Mesenteric fat pad (tissue), 1 donor: ENCODE measurements at places on chromosomes 12 and 14.

DNA sequence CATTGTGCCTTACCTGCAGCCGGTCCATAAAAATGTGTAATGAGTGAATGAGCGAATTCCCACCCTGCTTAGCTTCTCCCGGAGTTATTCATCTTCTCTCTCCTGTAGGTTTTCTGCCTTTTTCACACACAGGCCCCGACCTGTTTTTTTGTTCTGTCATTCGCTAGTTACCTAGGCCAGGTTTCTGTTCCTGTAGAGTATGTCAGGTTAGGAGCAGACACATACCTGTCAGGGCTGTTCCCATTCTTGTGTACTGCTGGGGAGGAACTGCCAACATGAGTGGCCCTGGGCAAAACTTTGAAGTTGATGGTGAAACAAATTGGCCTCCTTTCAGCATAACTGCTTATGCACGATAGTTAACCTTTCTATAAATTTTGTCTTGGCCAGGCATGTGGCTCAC lies 140.1 kb downstream of the SYNE2 start:
- DNase-seq = no peak

DNA sequence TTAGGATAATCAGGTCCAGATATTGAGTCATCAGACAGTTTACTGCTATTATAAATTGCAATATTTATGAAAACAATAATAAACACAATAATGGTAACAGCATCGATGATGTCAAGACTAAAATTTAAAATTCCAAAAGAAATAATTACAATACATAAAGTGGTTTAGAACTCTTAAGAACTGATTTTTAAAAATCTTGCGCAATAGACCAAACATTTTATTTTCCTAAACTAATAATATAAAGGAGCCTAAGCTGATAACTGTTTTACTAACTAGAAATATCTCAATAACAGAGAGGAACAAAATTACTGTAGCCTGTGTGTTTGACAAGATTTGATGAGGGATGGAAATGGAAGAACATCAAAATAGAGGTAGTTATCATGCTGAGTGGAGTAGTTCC lies 93.9 kb upstream of the TRHDE start:
- DNase-seq = no peak

GRCh38 chr12:122421821-122422729 lies at the start of gene CLIP1:
CLIP1 (minus strand) TSS chr12:122422669; CDS start chr12:122380452, 42,217 bp downstream.
- DNase-seq = peak; percentile 90

DNA sequence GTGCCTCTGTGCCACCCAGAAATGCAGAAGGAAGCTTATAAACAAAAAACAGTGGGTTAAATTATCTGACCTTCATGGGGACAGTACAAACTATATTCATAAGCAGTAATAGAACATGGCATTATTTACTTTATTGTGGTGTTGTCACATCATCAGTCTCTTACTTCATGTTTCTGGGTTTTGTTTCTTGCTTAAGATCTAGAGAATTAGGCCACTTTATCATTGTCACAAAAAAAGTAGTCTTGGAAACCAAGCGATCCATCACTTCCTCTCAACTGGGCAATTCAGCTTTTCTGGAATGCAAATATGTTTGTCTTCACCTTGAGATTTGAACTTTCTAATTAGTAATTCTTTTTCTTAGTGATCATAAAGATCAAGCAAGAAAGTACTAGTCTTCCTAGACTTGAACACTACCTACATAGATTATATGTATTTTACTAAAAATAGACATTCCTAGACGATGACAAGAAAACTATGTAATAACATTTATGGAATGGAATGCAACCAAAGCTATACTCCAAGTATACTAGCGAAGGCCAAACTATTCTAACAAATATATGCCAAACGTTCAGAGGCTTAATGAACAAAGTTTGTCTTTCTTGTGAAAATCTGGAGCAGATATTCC lies 363.4 kb downstream of the DAD1 start:
- DNase-seq = no peak

DNA sequence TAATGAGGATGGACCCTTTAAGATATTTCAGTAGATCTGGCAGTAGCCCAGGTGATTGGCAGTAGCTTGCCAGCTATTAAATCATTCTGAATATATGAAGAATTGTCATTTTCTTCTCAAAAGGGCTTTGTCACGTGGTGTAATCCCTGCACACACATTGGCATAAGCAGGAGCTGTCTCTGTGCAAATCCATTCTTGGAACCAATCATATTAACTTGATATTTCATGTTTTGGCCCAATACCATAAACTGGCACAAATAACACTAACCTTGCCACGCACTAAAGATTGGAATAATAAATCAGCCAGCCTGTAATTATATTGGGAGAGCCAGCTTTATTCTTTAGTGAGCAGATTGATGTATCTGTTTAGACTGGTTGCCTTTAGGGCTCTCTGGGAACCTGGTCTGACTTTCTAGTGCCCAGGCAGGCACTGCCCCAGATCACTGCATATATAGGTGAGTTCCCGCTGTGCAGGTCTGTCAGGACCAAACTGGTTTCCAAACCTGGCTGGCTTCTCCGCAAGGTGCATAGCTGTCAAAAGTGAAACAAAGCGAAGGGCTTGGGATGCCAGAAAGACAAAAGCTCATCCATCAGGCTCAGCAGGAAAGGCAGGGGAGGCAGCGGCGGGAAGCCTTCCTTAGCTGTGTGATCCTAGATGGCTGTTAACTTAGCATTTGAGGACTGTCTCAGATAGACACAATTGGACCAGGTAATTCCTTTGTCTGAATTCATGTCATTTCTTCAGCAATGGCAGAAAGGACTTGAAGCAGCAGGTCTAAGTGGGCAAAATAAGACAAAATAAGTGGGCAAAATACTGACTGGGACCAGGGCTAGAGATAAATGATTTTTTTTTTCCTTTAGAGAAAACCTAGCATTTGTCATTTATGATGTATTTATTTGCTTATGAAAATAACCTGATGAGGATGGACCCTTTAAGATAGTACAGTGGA lies 128.8 kb upstream of the DYRK2 start:
- no peak for DNase-seq

- no peak for DNase-seq
These were observed 17.3 kb downstream of the TNFAIP2 start for GRCh38 chr14:103140316-103141109.

DNA sequence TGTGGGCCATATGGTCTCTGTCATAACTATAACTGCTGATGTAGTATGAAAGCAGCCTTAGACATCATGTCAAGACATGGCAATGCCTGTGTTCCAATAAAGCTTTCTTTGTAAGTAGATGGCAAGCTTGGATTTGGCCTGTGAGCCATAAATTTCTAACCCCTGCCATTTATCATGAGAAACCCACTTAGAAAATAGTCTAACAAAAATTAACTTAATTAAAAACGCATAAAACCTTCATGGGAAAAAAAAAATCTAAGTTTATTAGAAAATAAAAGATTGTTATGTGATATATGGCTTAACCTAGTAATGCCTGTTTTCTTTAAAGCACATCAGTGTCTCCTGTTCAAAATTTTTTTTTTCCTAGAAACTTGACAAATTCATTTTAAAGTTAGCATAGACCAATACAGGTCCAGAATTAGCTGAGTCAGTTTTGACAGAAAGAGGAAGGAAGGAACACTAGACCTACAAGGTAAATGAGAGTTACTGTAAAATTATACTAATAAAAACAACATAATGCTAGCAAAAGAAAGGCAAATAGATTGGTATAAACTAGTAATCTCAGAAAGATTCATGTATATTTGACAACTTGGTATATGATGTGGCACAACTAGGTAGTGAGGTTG lies 68.2 kb downstream of the USP15 start:
- DNase-seq = no peak

GRCh38 chr14:71415404-71415690 lies 508.1 kb downstream of the PCNX1 start:
- no peak for DNase-seq

- DNase-seq = no peak
These were observed 8.3 kb upstream of the PPFIBP1 start for GRCh38 chr12:27515671-27516070.

DNA sequence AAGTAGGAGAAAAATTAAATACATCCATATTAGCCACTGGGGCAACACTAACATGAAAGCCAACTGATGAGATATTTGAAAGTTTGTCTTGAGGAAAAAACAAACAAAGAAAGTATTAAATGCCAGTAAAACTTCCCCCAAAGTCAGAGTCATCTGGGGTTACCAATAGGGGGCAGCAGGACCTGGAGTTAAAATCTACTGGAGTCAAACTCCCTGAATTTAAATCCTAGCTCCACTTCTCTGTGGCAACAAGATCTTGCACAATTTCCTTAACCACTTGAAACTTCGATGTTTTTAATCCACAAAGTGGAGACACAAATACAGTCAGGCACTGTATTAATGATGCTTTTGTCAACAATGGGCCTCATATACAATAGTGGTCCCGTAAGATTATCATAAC lies 14.4 kb downstream of the PLEKHG7 start:
- DNase-seq = no peak

GRCh38 chr12:68675101-68675842 lies 11.5 kb upstream of the NUP107 start:
- DNase-seq = no peak

GRCh38 chr14:91154851-91155625 lies 41.2 kb downstream of the DGLUCY start:
- no peak for DNase-seq

DNA sequence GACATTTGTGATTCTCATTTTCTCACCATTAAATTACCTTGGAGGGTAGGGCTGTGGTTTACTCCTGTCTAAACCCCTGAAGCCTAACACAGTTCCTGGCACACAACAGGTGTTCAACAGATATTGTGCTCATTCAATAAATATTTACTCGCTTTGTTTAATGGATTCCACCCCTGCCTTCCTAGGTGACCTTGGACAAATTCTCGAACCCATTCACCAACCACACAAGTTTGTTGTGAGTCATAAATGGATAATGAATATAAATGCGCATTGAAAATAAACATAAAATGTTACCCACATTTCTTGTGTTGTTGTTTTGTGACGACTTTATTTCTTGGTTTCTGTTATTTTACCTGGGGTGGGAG lies 362 bp upstream of the TSFM start:
- DNase-seq = no peak

- DNase-seq = no peak
These were observed 38.6 kb downstream of the BCL11B start for GRCh38 chr14:99233222-99234035.

GRCh38 chr14:98961191-98961590 lies 310.8 kb downstream of the BCL11B start:
- no peak for DNase-seq

GRCh38 chr12:123905319-123905925 lies 67.2 kb downstream of the CCDC92 start:
- DNase-seq = no peak

DNA sequence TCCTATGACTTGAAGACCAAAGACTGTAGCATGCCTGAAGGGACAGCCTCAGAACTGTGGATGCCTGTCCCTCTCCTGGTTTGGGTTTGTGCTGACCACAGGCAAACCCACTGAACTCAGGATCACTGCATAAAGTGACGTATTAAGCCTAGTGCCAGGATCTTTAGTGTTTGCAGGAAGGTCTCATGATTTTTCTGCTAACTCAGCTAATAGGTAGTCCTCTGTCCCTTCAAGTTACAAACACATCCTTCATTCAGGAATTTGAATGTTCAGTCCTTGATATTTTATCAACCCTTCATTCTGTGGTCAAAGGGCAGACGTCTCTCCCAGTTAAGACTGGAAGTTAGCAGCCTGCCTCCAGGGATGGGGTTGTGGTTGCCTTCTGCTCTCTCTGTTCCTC lies 10.3 kb upstream of the OAS3 start:
- no peak for DNase-seq

DNA sequence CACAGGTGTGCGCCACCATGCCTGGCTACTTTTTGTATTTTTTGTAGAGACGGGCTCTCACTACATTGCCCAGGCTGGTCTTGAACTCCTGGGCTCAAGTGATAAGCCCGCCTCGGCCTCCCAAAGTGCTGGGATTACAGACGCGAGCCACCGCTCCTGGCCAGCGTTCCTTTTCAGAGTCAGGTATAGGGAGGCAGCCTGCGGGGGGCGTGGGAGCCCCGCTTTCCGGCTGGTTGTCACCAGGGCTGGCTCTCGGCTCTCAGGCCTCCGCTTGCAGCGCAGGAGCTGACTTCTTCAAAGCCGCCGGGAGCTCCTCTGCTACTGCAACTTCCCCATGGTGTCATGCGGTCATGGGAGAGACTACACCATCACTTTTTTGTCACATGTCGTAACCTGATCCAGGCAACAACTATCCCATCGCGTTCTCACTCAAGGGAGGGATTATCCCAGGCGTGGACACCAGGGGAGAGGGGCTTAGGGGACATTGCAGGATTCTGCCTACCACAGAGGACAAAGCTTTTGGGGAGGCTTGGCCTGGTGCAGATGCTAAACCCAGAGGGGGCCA lies 129.4 kb downstream of the SCARB1 start:
- DNase-seq = no peak

- DNase-seq = no peak
These were observed 1071.1 kb downstream of the SLC16A7 start for GRCh38 chr12:60666895-60667294.

- DNase-seq = no peak
These were observed 196.1 kb downstream of the TTC6 start for GRCh38 chr14:37791384-37792036.

DNA sequence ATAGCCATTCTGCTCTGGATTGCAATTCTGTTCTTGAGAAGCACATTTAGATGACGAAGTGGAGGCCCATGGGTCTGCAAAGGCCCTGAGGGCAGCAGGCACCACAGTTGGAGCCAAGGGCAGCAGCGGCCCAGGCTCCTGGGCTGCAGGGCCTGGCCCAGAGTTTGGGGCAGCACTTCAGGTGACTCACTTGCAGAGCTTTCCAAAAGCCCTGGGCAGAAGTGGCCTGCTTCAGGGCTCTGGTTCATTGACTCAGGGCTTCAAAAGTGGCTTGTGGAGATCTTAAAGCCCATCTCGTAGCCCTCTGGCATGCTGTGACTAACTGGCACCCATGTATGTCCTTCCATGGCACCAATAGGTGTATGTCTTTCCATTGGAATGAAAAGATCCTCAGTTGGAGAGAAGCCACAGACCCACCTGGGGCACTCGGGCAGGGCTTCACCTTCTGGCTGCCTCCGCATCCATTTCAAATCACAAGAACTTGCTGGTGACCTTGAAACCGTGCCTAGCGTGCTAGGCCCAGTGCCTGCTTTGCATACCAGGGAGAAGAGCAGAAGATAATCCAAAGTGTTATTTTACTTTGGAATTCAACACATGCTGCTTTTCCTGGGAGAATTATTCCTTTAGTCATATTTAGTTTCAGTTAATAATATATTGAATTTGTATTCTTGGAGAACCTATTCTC lies 106.7 kb downstream of the PRMT8 start:
- peak; percentile 72 for DNase-seq

GRCh38 chr12:111066744-111067437 lies 146.5 kb upstream of the MYL2 start:
- DNase-seq = no peak

DNA sequence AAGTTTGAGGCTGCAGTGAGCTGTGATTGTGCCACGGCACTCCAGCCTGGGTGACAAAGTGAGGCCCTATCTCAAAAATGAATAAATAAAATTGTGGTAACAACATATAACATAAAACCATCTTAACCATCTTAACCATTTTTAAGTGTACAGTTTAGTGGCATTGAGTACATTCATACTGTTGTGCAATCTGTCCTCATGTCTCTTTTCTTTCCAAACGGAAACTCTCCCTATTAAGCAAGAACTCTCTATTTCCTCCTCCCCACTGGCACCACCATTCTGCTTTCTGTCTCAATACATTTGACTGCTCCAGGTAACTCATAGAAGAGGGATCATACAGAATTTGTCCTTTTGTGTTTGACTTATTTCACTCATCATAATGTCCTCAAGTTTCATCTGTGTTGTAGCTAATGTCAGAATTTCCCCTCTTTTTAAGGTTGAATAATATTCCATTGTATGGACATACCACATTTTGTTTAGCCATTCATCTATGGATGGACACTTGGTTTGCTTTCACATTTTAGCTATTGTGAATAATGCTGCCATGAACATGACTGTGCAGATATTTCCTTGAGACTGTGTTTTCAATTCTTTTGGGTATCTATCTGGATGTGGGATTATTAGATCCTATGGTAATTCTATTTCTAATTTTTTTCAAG lies 4.4 kb upstream of the MARK3 start:
- DNase-seq = no peak
